ENCODE measurements at places on chromosomes 1 and 21.

GRCh38 chr1:85544689-85545215 lies 35.8 kb upstream of the CCN1 start:
- no peak for DNase-seq

GRCh38 chr1:167455786-167456446 lies 62.4 kb downstream of the CD247 start:
- peak; percentile 51 for DNase-seq

DNA sequence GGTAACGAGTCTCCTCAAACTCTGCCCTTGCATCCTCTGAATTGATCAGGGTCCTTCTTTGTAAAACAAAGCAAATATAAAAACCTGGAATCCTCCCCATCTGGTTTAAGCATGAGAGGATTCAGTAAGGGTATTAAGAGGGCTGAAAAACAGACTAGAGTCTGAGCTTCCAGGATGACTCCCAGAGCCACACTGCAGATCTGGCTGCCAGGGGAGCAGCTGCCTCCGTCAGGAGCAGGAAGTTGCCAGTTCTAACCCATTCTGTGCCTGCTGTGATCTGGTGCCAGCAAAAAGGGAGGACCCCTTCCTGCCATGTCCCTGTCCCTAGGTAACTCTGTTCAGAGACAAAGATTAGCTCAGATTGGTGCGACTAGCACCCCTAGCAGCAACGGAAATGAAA lies 27.5 kb downstream of the SERTAD4 start:
- no peak for DNase-seq

DNA sequence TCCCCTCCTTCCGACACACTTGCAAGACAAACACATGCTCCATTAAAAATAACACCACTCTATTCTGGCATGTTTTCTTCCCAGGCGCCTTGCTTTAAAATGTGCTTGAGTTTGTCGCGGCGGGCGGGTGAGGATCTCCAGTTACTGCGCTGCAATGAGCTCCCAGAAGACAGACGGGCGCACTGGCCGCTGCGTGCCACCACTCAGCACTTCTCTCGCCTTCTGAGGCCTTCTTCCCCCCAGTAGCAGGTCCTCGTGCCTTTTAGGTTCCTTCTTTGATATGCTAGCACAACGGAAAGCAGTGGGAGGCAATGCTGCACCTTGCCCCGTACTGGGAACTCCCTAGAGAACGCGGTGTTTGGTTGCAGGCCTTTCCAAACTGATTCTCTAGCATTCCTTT lies 279.5 kb upstream of the NR5A2 start:
- DNase-seq: no peak

GRCh38 chr1:209855006-209855405 lies 27.2 kb downstream of the UTP25 start:
- DNase-seq: no peak

DNA sequence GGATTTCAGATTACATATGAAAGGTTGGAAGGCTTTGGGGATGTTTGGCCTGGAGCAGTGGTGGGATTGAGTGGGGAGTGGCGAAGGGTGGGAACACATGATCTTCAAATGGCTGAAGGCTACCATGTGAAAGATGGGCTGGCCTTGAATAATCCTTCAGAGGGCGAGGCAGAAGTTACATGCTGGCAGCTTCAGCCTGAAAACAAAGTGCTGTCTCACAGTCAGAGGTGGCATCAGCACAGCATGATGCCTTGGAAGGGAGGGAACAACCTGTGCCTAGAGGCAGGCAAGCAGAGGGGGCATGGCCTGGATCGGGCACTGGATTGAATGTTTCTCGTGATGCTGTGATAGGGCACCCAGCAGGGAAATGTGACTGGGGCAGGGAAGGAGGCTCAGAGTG lies 130.8 kb downstream of the BEND5 start:
- DNase-seq: peak; percentile 67

DNA sequence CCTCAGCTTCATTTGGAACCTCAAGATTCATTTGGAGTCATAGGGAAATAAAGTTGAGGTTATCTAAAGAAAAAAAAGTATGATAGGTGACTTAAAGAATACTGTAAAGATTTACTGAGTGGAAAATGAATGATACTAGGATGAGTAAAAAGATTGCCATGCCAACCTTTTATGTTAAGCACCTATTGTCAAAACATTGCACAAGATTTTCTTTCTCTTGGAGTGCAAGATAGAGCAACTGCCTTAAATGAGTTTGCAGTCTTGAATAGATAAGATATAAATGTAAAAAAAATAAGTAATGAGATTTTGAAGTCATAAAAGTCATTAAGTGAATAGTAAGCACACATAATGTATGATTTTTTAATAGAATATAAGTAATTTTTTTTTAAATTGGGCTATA lies 5.1 kb upstream of the ANGPTL1 start:
- no peak for DNase-seq

Data from NCI-H1417 (cell line).